NCI-H1436 (cell line): ENCODE measurements at places on chromosomes 3 and 15.
A peak's percentile ranks its signal among the peaks of the same experiment; 100 is the strongest.

- DNase-seq = no peak
These were observed 41.3 kb downstream of the ETV5 start for GRCh38 chr3:186067360-186068242.

DNA sequence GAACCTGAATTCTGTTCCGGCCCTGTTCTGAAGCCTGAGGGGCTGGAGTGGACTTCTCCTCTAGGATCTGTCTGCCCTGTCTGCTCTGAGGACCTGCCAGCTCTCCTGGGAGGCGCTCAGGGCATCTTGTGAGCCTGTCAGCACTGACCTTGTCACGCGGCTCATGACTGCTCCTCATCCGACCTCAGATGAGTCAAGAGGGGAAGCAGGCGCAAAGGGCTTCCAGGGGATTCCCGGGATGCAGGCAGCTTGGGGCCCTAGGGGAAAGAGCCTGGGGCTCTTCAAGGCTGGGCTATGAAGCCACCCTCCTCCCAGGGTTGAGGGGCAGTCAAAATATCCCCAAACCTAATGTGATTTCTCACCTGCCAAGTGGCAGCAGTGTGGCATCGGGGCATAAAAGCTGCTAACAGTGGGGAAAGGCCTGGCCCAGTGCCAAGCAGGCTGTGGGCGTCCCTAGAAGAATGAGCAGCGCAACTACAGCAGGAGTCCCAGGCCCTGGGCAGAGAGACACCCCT, 27.6 kb upstream of the ANKDD1A start:
- DNase-seq = no peak

DNA sequence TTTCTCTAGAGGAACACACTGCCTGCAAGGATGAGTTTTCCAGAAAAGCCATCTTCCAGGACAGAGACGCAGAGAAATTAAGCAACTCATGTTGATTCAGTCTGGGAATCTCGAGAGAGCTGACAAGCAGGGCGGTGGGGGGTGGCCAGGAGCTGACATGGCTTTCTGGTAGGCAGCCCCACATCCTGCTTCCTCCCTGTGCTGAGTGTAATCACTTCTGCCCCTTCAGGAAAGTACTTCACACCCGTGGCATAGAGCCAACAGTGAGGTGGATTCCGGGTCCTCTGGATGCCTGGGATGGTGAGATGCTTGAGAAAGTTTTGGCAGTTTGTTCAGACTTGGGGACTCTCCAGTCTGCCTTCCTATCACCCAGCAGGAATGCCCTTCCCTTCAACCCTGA, 221.1 kb downstream of the SLCO3A1 start:
- no peak for DNase-seq

- no peak for DNase-seq
These were observed 5.5 kb downstream of the CCPG1 start for GRCh38 chr15:55402707-55403106.

DNA sequence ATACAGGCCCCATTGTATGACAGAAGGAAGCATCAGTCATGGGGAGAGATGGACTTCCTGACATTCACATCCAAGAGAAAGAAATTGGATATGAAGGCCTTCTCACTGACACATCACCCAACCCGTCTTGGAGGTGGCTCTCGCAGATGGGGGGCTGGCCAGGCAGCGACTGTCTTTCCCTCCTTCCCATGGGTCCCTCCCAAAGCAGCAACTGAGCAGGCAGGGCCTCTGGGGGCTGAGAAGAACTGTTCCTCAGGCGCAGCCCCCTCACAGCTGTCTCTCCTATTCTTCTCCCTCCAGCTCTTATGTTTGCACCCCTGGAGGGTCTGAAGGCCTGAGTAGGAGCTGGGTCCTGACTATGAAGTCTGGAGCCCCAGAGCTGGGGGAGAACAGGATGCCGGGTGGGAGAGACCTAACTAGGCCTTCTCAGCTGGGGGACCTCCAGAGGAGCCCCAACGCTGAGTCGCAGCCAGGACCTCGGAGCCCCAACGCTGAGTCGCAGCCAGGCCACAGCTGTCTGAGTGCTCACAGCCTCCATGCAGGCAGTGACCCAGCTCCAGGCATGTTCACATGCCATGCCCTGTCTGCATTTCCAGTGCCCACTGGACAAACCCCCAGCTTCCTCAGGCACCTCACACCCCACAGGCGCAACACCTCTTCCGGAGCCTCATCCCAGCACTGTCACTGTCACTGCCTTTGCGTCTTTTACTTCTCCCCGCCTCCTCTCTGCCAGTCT, 29.6 kb downstream of the UMPS start:
- DNase-seq = no peak

DNA sequence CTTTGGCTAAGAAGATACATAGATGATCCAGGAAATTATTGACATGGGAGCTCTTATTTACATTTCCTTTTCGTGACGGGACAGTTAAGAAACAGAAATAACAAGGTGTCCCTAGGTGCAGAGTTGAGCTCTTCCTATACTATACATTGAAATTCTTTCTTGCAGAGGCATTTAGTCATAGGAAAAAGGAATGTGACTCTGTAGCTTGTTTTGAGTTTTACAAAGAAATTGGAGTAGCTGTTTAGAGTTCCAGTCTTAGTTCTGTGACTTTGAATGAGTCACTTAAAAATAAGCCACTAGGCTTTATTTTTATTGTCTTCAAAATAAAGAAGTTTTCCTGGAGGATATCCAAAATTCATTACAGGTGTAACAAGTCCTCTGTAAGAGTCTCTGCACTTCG, 723.5 kb upstream of the SGO1 start:
- DNase-seq = no peak

- no peak for DNase-seq
These were observed 160.0 kb upstream of the CGNL1 start for GRCh38 chr15:57216288-57216687.

- DNase-seq = no peak
These were observed 30.1 kb downstream of the GPR15 start for GRCh38 chr3:98561727-98562521.

GRCh38 chr3:150729682-150730360, 26.1 kb upstream of the ERICH6 start:
- no peak for DNase-seq

- DNase-seq = no peak
These were observed 135.1 kb downstream of the HCN4 start for GRCh38 chr15:73233623-73234022.

DNA sequence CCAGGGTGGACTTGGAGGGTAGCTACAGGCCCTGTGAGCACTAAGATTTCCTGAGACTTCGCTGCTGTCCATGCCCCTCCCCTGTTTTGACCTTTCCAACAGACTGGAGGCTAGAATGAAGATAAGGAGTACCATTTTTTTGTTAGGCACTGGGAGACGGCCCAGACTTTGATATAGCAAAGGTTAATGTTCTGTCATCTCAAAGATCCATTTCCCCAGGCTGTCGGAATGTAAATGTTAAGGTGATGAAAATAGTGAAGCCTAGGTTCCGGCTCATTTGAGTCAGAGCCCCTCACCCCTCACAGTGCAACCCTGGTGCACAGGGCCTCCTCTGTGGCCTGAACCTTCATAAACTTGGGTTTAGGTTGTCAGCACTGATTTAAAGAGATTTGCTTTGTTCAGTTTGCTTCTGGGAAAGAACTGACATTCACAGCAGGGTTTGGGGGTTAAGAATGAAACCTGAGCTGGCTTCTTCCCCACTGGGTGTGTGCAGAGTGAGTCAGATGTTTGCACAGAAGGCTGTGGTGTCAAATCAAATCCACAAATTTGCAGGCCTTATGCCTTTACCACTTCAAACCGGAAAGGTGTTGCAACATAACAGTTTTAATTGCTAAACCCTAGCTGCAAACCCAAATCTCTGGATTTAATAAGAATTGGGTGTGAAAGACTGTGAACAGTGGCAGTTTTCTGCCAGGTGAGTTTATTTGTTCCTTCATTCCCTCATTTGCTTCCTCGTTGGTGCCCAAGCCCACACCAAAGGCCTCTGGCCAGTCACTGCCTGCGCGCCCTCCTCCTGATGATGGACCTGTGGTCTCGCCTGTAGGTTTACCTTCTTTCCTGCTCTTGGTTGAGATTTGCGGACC, 20.6 kb upstream of the KCTD6 start:
- peak; percentile 44 for DNase-seq

- no peak for DNase-seq
These were observed 32.2 kb downstream of the PTPN23 start for GRCh38 chr3:47412842-47413520.

- no peak for DNase-seq
These were observed 230.3 kb upstream of the TLE3 start for GRCh38 chr15:70327856-70328678.

DNA sequence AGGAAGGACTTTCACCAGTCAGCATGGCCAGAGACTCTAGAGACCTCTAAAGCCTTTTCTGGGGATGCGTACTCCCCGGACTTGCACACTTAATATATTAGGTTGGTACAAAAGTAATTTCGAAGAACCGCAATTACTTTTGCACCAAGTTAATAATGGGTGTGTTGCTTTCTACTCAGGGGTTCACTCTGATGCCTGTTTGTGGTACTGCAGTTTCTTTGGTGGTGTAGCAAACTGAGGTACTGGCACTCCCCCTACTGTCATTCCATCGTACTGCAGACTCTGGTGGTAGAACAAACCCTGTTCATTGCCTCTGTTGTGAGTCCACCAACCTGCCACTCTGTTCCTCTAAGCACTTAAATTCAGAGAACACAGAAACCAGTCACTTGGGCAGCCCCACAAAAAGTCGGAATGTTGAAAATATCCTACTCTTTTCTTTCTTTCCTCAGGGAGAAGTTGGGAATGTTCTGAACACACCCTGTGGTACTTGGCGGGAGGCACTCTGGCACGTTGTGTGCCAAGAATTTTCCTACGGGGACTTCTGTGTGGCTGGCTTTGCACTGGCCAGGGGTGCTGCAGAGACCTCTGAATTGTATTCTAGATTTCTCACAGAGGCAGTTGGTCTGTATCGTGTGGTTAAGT, 46.3 kb downstream of the GABRG3 start:
- peak; percentile 40 for DNase-seq

- peak; percentile 63 for DNase-seq
These were observed 116.3 kb downstream of the PDZRN3 start for GRCh38 chr3:73508330-73508954.

DNA sequence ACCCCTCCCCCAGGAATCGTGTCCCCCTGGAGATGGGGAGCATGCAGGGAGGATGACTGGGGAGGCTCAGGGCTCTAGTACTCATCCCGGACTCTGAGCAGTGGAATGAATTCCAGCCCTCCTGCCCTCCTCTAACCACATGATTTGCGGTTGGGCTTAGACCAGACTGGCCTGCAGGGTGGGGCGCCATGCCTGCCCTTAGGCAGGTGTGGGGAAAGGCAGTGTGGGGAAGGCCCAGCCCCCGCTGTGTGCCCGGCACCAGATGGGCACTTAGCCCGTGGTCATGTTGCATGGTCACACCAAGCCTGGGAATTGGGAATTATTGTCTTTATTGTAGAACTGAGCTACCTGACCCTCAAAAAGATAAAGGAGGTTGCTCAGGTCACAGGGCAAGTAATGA, 283.8 kb downstream of the TLE3 start:
- no peak for DNase-seq

GRCh38 chr3:116815321-116815720, 105.7 kb downstream of the TUSC7 start:
- DNase-seq = no peak

GRCh38 chr15:74212494-74212893, 9.9 kb upstream of the STRA6 start:
- no peak for DNase-seq

GRCh38 chr15:58999694-59000093, 12.2 kb downstream of the RNF111 start:
- DNase-seq = no peak
